Stimulated activated CD4-positive, alpha-beta T cell treated with anti-CD3 and anti-CD28 coated beads, Interleukin-12 subunit alpha, Interleukin-12 subunit beta, amount 100 ng/mL, for 48 hours (primary cell): ENCODE measurements at places on chromosomes 11 and 22.

DNA sequence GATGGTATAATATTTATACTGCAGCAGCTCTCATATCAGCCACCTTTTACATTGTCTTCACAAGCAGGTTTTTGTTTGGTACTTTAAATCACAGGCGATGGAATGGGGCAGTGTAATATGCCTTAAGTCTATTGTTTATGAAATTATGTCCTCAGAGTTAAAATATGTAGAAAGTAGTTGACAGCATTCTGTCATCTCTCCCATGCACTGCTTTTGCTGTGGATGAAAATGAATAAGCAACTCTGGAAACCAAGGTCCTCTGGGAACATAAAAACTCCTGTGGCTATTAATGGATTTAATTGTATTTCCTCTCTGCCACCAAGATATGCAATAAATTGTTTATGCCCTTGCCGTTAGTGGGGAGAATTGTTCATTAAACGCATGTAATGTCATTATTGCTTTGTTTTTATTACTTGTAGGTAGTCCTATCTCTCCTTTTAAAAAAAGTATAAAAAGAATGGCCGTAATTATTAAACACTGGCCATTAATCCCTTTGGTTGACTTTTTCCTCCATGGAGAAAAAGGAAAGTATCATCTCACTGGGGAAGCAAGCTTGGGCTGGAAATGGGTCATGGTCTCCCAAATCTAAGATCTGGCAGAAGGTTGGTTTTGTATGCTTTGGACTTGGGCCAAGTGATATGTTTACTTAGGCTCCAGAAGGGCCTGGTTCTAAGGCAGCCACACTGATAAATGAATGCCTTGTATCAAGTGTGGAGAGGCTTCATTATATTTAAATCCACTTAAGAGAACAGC is 13.1 kb downstream of the PACS1 start:
- DNase-seq, result no peak

DNA sequence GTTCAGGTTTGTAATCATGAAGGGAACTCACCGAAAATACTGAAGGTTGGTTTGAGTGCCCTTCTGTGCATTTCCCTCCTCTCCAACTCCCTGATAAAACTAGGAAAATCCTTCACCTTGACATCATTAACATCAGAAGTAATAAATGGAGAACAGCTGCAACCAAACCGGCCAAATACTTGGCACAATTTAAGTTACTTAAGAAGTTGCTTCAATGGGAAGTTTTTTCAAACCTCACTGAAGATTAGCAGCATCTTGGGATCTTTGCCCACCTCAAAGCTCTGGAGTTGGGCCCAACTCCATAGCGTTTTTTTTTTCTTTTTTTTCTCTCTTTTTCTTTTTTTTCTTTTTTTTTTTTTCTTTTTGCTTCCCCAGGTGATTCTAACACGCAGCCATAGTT is 784.8 kb downstream of the KCNA4 start:
- DNase-seq, result no peak

DNA sequence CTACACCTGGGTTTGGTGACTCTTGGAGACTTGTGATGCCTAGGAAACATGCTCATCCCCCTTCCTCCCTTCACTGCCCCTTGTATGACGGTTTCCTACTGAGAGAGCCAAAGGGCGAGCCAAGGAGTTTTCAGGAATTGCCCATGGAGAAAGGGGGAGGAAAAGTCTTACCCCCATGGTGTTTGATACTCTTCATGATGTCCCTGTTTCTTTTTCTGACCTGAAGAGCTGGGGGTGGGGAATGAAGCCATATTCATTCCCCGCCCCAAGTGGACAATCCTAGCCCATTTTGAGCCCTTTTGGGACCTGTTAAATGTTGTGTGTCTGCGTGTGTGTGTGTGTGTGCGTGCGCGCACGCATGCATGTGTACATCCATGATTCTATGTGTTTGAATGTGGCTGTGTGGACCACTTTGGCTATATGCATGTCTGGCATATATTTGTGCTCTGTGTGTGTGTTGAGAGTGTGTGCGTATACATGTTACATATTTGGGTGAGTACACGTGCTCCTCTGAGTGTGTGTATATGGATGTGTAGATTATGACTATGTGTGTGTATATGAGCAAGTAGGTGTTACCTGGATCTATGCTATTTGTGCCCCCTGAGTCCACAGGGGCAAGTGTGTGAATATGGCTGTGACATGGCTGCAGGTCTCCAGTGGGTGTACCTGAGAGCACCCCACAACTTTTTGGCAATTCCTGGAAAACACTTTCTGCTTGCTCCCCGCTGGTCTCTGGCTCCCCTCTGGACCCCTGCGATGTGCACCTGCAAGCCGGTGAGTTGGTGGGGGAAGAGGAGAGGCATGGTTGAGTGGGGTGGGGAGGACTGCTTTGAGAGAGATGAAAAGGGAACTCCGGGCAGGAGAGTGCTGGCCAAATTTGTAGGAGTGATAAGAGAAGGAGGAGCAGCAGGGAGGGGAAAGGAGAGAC is 24.6 kb downstream of the OTOG start:
- no peak for DNase-seq

GRCh38 chr11:123904932-123905331 is 3.0 kb downstream of the OR8D4 start:
- no peak for DNase-seq
